ENCODE measurements at places on chromosomes 11 and 22.

DNA sequence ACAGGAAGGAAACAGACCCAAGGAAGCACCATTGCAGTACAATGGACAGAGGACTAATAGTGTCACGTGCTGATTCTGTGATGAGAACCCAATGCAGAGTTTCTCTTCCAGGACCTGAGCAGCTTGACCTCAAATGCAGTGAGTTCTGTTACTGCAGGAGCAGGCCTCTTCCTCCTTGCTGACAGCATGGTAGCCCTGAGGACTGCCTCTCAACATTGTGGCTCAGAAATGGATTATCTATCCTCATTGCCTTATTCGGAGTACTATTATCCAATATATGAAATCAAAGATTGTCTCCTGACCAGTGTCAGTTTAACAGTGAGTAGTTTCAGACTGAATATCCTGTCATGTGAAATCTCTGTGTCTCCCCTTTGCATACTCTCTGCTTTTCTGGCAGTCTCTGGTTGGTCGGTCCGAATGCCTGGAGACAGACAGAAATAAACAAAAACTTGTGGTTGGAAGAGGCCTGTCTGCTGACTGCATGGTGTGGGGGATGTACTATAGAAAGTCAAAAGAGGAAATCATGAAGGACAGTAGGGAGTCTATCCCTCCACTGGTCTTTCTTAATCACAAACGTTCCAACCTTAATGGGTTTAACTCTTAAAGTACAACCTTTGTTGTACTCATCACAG, 6.9 kb upstream of the MS4A14 start:
- no peak for DNase-seq

- no peak for DNase-seq
These were observed 87.1 kb downstream of the CHST1 start for GRCh38 chr11:45578316-45578715.

GRCh38 chr22:22120160-22120559, 124.4 kb upstream of the VPREB1 start:
- no peak for DNase-seq

GRCh38 chr11:69909561-69910518, 90.6 kb upstream of the FGF3 start:
- DNase-seq = no peak

GRCh38 chr11:106827687-106828086, 190.6 kb downstream of the GUCY1A2 start:
- no peak for DNase-seq

- no peak for DNase-seq
These were observed 2.9 kb downstream of the BIRC3 start for GRCh38 chr11:102320188-102320587.

GRCh38 chr11:64126796-64127195, 39.1 kb downstream of the MACROD1 start:
- DNase-seq = no peak

DNA sequence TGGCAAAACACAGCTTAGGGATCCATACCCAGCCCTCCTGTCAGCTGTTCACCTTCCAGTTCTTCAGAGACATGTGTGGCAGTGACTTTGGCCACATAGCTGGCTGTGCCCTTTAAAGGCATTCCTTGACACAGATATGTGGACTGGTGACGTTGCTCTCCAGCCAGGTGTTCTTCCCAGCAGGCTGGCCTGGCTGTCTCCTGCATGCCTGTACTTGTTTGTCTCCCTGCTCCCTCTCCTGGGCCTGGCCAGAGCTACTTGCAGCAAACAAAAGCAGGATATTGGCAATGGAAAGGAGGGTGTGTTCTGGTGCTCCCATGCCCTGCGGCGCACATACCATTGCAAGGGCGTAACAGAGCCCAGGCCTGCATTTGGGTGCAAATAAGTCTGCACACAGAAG, 38.3 kb downstream of the PIK3IP1 start:
- no peak for DNase-seq

DNA sequence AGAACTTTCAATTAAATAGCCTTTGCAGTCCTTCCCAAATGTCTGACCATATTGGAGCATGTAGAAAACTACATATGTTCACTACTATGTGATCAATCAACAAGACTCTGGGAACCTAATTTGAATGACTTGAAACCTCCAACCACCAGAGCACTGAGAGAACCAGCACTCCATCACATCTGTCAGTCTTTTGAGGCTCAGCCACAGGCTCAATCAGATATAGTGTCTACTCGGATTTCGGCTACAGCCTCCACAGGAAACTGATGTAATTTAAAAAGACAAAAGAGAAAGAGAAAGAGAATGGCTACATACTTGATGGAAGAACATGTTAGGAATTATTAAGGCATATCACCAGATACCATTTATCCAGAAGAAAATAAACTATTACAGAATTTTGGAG, 859.0 kb downstream of the FAM181B start:
- no peak for DNase-seq

GRCh38 chr11:100981196-100981824, 148.3 kb downstream of the PGR start:
- no peak for DNase-seq
